T-helper 1 cell (primary cell): ENCODE measurements at places on chromosomes 6 and 20.

GRCh38 chr20:16806886-16807285 is 58.7 kb downstream of the OTOR start:
- DNase-seq: no peak

DNA sequence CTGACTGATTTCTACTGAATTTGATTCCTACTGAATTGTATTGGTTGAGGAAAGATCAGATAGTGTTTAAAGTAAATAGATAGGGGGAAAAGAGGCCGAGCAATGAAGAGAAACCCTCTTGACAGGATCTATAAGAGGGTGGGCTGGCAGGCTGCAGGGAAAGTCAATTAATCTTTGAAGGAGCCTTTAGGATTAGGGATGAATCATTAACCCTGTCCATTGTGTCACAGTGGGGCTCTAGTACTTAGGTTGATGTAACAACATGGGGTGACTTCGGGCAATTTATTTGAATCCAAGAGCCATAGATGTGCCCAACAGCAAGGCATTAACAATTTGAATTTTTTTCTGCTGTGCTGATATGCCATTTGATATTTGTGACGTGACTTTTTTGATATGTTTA is 7.5 kb downstream of the RFX6 start:
- DNase-seq: no peak

GRCh38 chr6:37033255-37033654 is 27.8 kb downstream of the FGD2 start:
- DNase-seq: no peak

DNA sequence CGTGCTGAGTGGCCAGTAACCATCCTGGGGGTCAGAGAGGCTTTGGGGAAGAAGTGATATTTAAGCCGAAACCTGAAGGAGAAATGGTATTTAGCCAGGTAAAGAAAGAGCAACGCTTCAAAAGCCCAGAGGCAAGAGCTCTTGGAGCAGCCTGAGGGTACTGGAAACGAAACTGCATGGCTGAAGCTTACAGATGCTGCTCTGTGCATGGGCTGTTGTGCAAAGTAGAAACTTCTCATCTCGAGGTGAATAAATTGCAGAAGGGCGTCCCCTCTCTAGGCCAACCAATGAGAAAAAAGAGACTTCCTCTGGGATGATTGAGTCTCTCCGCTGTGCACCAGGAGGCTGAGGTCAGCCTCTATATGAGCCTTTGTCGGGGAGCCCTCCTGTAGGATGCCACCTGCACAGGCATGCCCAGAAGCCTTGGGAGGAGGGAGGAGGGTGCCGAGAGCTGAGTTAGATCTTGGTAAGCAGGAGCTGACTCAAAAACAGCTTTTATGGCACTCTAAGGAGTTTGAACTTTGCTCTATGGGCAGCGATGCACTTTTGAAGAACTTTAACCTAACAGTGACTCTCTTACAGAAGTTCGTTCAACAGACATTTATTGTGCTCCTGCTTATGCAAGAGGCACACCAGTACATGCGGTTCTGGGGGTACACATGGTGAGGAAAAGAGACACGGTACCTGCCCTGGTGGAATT is 61.6 kb upstream of the EDN1 start:
- DNase-seq: no peak

- no peak for DNase-seq
Measured at GRCh38 chr6:170185175-170185978, 105.5 kb downstream of the DLL1 start.

DNA sequence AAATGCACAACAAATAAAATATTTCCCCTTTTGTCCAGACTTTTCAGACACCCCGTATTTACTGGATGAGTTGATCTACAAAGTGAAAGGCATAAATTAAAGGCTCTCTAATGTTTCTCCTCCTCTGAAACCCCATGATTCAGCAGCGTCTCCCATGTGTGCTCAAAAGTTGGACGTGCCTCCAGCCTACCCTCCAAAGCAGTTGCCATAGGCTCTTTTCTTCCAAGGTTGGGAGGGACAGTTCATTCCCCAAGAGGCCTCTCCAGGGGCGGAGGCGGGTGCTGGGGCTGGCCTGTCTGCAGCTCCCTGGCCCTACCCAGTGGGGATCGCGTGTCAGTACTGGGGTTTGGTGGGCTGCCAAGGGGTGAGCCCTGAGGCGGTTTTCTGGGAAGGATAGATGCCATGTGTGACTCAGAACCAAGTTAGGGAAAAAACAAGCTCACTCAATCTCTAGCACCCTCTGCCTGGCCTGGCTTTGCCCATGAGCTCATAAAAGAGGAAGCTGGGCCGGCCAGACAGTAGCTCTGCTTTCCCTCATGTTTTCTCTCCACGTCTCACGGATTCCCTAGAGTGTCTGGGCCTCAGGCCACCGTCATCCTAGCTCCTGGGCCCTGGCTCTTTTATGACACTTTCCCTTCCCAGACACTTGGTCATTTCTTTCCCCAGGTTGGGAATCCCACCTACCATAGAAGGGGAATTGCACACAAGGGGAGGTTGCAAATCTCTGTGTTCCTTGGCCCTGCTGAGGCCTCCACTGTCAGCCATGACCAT is 8.0 kb upstream of the IER3 start:
- DNase-seq: no peak
